NCI-H1417 treated with DMSO at 0.1 percent for 48 hours (cell line): ENCODE measurements at places on chromosomes 5 and 9.

GRCh38 chr9:88874391-88874790, 116.9 kb upstream of the S1PR3 start:
- no peak for DNase-seq

- no peak for DNase-seq
Observed at GRCh38 chr9:99602854-99603253, 218.8 kb upstream of the NR4A3 start.

DNA sequence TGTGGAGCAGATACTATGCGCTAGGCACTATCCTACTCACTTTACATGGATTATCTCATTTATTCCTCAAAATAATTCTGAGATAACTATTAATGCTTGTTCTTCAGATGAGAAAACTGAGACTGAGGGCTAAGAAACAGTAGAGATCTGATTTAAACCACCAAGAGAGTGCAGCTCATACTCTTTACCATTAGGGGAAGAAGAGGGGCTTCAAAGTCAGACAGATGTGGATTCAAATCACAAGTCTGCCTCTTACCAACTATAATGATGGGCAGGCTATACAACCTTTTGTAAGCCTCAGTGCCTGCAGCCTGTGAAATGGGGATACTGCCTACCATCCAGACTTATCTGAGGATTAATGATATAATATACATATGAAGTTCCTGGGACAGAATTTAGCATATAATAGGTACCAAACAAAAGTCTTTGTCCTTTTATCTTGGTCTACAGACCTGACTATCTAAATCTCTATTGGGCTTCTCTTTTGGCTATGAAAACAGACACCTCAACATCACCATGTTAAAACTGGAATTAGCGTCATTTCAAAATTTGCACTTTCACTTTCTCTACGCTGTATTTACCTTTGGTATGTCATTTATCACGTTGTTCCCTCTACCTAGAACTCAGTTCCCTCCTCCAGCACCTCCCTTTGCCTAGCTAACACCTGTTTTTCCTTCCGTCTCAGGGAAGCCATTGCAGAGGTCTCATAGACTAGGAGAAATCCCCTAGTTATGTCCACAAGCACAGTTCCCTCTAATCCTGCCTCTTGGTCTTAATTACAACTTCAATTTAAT, 13.8 kb upstream of the TMEM267 start:
- DNase-seq, result no peak

- no peak for DNase-seq
Observed at GRCh38 chr5:68500813-68501212, 285.3 kb downstream of the PIK3R1 start.

GRCh38 chr5:45691656-45692055, 4.5 kb downstream of the HCN1 start:
- DNase-seq, result no peak

DNA sequence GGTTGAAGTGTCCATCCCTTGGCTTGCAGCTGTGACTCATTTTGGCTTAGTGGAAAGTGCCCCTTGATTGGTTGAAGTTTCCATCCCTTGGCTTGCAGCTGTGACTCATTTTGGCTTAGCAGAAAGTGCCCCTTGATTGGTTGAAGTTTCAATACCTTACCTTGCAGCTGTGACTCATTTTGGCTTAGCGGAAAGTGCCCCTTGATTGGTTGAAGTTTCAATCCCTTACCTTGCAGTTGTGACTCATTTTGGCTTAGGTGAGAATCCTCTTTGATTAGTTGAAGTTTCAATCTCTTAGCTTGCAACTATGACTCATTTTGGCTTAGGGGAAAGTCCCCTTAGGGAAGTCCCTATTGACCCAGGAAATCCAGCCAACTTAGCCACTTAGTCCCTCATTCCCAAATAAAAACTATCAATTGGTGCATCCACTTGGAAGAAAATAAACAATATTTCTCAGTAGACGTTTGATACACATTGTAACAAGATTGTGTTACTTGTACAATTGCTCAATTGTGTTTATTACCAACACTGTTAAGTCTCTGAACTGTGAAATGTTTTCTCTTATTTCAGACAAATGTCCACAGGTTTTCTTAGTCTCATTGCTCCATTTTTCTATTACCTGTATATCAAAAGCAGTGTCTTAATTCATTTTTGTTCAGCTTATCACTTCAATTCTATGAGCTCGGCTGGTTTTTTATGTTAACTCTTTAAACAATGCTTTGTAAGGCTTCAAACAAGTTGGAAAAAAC, 2308.8 kb upstream of the ACO1 start:
- no peak for DNase-seq

DNA sequence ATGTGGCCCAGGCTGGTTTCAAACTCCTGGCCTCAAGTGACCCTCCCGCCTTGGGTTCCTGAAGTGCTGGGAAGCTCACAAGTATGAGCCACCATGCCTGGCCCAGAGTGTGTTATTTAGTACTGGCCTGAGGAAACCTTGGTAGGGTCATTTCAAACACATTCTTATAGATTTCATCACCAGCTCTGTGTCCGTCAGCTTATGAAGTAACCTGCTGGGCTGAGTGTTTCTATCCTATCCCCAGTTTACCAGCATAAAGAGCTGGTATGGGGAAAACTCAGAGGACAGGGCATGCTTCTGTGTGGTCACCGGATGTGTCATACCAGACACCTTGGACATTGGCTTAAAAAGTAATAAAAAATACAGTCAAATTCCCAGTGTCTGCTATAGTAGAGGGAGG, 45.3 kb downstream of the PTPN3 start:
- DNase-seq, result no peak

DNA sequence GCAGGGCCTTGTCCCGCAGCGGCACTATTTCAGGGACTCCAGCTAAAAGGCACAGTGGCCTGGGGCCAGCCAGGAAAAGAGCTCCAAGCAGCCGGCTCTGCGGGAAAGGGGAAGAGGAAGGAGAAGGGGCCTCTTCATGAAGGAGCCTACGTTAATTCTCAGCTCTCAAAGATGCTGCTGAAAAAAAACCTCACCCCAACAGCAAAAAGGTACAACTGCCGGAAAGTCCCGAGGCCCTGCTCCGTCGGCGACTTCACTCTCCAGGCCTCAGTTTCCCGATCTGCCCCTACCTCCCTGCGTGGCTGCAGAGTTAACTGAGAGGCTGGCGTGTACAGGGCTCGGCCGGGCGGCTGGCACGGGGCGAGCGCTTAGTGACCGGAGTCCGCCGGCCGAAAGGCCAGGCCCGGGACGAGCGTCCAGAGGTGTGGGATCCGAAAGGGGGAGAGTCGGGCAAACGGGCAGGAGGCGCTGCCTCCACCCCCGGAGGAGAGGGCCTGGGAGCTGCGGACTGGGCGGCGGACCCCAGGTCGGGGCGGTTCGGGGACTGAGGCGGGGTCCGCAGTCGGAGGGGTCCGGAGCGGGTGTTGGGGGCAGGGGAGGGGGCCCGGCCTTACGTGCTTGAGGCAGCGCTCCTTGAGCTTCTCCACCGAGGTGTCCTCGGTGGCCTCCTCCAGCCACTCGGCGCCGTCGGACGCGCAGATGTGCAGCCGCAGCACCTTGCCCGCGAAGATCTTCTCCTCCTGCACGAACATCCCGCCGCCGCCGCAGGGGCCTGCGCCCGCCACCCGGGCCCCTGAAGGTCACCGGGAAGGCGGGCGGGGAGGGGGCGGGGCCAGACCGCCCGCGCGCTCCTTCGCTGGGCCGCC, 529 bp downstream of the UBAC1 start:
- no peak for DNase-seq

DNA sequence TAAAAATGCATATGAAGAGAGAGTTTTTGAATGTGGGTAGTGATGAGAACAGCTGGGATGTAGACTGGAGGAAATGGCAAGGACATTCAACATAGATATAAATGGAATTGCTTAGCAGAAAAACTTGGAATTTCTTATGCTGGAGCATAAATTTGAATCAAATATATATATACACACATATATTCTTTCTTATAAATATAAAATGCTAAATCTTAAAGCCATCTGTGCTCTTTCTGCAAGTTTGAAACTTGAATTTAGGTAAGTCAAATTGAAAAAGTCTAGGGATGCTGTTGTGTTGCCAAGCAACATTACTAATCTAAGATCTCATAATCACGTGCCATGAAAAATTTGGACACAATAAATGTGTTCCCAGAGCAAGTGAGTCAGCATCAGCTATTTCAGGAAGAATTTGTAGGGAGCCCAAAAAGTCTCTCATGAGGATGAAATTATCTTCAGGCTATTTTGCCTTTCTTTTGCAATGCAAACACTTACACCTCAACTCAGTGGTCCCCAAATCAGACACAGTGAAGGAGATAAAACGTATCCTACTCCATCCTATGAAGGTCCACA, 58.4 kb upstream of the ALDH1A1 start:
- no peak for DNase-seq

- no peak for DNase-seq
Observed at GRCh38 chr5:35373249-35373648, 143.0 kb upstream of the PRLR start.

DNA sequence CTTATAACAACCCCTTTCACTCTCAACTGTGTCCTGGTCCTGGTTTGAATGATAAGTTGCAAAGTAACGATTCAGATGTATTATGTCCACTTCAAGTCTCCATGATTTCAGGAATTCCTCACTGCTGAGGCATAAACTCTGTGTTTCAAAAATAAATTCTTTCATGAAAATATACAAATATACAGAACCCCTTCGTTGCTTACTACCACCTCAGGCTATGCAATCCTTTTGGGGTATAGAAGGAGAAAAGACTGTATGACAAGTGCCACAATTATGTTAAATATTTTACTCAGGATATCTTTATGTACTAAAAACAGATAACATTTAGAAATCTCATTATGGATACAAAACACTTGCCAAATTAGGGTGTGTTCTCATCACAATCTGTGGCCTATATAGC, 190.7 kb downstream of the KCTD16 start:
- DNase-seq, result no peak

- no peak for DNase-seq
Observed at GRCh38 chr5:34886392-34887119, 28.7 kb downstream of the RAD1 start.

GRCh38 chr9:129291041-129291501, 113.0 kb upstream of the IER5L start:
- DNase-seq, result no peak

DNA sequence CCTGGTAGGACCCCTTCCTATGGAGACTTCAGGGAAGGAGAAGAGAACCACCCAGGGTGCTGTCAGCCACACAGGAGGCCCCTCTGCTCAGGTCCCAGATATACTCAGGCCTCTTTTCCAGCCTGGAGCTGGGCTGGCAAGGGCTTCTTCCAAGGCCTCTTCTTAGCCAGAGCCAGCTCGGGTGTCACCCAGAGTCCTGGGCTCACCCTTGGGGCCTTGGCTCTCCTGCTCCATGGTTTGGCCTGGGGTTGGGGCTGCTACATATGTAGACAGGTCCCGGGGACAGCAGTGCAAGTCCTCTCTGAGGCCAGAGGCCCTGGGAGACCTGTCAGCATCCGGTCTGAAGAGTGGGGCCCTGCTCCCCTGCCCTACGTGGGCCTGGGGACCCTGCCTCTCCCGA, 22.8 kb downstream of the PAEP start:
- no peak for DNase-seq

- no peak for DNase-seq
Observed at GRCh38 chr5:142749321-142749720, 20.9 kb upstream of the ARHGAP26 start.

DNA sequence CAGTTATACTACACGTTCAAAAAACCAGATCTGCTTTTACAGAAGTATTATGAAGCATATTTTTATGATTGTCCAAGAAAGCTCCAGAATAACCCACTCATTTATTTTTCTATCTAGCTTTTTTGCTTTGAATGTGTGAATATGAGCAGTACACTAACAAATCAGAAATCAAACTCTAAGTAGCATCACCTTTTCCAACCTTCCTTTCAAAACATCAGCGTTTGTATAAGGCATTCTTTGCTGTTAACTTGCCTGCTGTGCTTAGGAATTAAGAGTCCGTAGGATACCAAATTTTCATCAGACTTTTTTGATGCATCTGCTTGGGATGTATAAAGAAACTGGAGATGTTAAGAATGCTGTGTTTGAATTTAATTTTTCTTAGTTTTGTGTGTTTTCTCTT, 3.8 kb downstream of the TLE4 start:
- no peak for DNase-seq

DNA sequence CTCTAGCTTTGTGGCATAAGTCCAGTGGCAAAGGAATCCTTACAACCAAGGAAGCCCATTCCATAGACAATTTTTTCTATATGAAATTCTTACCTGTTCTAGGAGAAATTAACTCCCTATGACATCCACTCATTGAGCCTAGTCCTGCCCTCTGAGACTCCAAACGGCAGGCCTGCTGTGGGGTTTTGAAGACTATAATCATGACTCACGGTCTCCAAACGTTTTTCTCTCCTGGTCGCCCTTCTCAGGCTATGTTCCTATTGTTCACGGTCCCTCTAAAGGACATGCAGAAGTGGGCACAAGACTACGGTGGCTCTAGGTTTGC, 611 bp downstream of the EXOSC3 start:
- DNase-seq, result no peak

GRCh38 chr9:132238992-132239391, 77.1 kb downstream of the NTNG2 start:
- DNase-seq, result no peak

DNA sequence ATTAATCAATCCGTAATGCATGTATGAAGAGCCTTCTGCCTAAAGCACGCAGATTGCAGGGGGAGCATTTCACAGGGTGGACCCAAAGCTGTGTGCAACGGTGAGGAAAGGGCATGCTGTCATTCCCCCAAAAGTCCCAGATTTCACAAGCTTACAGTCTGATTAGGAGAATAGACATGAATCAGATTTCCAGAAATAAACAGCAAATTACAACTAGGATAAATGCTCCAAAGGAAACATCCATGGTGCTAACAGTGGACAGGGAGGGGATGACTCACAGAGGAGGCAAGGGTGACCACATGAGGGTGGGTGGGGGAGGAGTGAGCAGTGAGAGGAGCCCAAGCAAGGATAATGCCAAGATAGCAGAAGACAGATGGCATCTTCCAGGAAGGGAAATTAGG, 258.4 kb upstream of the TAS2R1 start:
- DNase-seq, result no peak

- DNase-seq, result no peak
Observed at GRCh38 chr5:68344447-68345111, 129.0 kb downstream of the PIK3R1 start.

DNA sequence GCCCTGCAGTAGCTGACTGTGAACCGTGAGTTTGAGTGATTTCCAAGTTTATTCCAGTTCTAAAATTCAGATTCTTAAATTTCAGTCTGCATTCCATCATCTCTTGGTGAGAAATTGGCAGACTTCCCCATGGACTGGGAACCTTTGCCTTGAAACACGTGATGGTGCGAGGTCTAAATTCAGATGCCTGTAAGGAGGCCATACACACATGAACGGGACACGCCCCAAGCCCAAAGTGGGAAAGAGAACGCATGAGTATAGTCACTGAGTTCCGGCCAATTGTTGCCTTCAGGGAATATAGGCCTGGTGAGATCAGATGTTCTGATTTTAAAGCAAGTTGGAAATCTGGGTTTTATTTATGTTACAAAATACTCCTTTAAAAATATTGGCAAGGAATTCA, 1084.4 kb upstream of the WWC1 start:
- no peak for DNase-seq

GRCh38 chr5:145347026-145347616, 488.0 kb downstream of the PRELID2 start:
- DNase-seq, result no peak

- DNase-seq, result no peak
Observed at GRCh38 chr9:130662970-130663257, 1.5 kb upstream of the PRDM12 start.
